T-helper 22 cell (primary cell): ENCODE measurements at places on chromosomes 3 and 15.

DNA sequence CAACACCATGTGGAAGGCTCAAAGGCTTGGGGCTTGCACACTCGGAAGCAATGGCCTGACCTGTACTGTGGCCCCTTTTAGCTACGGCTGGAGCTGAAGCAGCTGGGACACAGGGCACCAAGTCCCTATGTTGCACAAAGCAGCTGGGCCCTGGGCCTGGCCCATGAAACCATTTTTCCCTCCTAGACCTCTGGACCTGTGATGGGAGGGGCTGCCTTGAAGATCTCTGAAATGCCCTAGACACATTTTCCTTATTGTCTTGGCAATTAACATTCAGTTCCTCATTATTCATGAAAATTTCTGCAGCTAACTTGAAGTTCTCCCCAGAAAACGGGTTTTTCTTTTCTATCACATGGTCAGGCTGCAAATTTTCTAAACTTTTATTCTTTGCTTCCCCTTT is 85.6 kb upstream of the ALDH1A3 start:
- DNase-seq, result no peak

- DNase-seq, result no peak
Measured at GRCh38 chr3:98982351-98982750, 80.9 kb upstream of the DCBLD2 start.

GRCh38 chr15:31325595-31326155 is 960 bp upstream of the KLF13 start:
- peak; percentile 66 for DNase-seq

DNA sequence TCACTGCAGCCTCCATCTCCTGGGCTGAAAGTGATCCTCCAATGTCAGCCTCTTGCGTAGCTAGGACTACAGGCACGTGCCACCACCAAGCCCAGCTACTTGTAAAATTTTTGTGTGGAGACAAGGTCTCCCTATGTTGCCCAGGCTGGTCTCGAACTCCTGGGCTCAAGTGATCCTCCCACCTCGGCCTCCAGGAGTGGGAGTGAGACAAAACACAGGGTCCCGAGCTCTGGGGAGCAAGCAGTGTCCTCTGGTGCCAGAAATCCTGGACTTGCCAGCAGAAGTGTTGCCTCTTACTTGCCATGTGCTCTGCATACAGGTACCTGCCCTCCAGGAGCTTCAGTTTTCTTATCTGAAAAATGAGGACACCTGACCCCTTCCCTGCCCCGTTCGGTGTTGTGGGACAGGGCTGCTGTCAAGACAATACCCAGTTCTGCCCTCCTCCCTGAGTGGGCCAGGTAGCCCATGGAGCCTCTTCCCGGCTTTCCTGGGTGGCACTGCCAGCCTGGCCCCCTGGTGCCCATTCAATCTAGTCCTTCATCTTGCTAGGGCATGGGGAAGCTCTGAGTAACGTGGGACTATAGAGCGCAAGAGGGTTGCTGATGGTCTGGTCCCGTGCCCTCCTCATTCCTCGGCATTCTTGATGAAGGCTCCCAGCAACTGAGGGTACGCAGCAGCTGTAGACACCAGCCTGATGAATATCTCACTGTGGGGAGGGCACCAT is 164.6 kb downstream of the GOLGA6L4 start:
- no peak for DNase-seq

- DNase-seq, result no peak
Measured at GRCh38 chr3:15495461-15496340, 25.8 kb downstream of the COLQ start.

- DNase-seq, result no peak
Measured at GRCh38 chr15:66985653-66986052, 79.7 kb upstream of the SMAD3 start.
